ENCODE measurements at places on chromosomes 5 and 9.

- DNase-seq, result no peak
These were observed 143.4 kb upstream of the CDH6 start for GRCh38 chr5:31049936-31050704.

GRCh38 chr9:96498796-96499195, 48.8 kb downstream of the HABP4 start:
- DNase-seq, result no peak

DNA sequence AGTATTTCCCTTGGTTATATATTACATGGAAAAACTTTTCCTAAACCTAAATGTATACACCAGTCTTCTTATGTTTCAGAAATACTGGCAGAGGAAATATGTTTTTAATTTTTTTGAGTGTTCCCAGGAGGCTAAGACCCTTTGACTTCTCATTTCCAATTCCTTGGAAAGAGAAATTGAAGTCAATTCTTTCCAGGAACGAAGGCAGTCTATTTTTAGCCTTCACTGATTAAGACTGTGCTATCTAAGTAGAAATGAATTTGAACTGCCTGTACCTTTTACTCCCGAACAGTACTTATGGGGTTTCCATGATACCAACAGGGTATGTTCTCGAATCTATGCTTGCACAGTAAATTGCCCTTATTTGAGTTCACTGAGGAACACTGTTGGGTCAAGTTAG, 340.3 kb upstream of the CD180 start:
- DNase-seq, result no peak

- no peak for DNase-seq
These were observed 275.2 kb upstream of the CDH9 start for GRCh38 chr5:27313549-27313948.

GRCh38 chr5:53473633-53474032, 6.8 kb upstream of the FST start:
- no peak for DNase-seq

GRCh38 chr9:91004992-91005391, 203.4 kb downstream of the SYK start:
- no peak for DNase-seq

- DNase-seq, result no peak
These were observed 497.0 kb upstream of the TUSC1 start for GRCh38 chr9:26175264-26175663.

DNA sequence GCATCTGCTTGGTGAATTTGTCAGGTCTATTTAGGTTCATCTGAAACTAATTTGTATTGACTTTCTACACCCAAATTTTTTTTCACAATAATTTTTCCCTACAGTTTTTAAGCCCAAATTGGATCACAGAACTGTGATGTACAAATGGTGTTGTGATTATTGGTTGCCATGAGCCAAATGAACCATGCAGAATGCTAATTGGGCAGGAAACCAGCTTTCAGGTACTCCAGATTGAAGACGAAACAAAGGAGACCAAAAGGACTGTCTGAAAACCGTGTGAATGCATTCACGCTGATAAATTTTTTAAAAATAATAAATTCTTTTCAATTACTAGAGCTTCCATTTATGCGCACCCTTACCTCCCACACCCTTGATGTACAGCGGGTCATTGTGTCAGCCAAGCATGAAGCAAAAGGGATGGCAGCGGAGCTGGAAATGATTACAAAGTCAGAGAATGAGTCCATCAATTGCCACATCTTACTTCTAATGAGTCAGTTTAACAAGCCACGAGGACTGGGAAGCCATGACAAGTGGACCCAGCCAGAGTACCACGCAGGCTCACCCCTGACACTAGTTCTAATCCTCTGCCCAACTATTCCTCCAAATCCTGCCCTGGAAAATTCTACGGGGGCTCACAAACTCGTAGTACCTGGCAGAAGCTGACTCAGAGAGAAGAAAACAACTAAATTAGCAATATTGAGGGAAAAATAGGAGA, 66.5 kb downstream of the SEMA6A start:
- no peak for DNase-seq

- no peak for DNase-seq
These were observed 7.8 kb upstream of the TPM2 start for GRCh38 chr9:35697486-35697885.

GRCh38 chr9:113564498-113565237, 101.1 kb downstream of the RGS3 start:
- no peak for DNase-seq

DNA sequence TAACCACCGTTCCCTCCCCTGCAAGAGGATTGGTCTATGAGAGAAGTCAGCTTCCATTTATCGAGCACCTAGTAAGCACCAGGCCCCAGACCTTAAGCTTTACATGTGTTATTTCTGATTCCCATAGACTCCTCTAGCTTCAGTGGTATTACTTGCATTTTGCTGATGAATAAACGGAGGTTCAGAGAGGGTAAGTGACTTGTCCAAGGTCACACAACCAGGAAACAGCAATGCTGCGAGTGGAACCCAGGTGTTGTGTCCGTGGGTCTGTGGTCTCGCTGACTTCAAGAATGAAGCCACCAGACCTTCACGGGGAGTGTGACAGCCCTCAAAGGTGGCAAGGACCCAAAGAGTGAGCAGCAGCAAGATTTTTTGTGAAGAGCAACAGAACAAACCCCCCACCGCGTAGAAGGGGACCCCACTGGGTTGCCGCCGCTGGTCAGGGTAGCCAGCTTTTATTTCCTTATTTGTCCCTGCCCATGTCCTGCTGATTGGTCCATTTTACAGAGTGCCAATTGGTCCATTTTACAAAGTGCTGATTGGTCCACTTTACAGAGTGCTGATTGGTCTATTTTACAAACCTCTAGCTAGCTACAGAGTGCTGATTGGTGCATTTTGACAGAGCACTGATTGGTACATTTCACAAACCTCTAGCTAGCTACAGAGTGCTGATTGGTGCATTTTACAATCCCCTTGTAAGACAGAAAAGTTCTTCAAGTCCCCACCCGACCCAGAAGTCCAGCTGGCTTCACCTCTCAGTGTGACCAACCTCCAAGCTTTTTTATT, 29.1 kb upstream of the KCNIP1 start:
- DNase-seq, result no peak

GRCh38 chr5:82413302-82414040, 135.3 kb upstream of the RPS23 start:
- DNase-seq, result no peak

DNA sequence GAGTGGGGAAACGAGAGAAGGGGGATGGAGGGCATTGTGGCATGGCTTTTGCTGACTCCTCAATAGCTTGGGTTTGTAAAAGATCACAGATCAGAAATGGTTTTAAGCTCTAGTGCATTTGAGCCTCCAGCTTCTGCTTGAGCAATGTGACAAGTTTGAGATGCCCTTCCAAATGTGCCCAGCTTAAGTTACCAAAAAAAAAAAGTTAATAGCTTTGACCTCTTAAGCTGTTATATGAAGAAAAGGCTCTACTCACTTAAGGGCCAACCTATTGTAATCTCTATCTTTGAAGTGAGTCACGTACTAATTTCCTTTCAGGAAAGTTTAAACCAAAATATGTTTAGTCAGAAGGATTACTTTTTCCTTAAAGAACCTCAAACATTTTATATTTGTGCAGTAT, 428.8 kb upstream of the ACTBL2 start:
- DNase-seq, result no peak

DNA sequence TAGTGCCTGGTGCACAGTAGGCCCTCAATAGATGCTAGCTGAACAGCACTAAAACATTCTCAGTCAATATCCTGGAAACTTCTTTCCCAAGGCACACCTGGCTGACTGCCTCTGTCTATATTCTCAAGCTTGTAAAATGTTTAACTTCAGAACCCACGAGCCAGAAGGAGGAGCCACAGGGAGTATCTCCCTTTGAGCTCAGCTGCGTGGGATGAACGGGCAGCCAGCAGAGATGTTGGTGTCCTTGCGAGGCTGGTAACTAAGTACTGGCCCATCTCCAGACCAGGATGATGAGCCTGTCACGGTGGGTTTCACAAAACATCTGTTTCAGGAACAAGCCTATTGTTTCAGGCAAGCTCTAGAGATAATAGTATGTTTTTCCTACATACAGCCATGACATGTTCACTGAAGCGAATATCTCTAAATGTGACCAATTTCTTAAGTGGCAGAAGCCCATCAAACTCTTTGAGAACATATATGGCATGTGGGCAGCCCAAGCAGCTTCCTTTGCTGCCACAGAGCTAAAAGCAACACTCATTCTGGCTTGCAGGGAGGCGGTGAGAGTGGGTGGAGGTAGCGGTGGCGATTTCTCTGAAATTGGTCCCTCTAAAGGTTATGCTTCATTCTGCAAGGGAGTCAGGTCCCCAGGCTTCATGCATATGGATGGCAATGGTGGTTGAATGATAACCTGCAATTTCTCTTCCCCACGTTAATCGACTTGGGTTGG, 206.2 kb downstream of the TTLL11 start:
- no peak for DNase-seq

DNA sequence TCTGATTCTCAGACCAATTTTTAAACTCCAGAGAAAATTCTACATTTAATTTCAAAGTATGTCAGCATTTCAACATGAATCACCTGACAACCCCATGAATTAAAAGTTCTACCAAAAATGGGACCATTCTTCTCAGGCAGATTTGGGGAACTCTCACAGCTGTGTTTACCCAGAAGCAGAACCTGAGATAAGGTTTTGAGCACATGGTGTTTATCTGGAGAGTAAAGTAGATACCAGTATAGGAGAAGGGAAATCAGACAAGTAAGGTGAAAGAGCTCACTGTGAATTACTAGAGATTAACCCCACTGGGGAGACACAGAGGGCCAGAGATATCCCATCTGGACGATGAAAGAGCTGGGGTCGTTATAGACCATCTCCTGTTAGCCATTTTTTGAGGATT, 729.1 kb downstream of the DNAH5 start:
- DNase-seq, result no peak

DNA sequence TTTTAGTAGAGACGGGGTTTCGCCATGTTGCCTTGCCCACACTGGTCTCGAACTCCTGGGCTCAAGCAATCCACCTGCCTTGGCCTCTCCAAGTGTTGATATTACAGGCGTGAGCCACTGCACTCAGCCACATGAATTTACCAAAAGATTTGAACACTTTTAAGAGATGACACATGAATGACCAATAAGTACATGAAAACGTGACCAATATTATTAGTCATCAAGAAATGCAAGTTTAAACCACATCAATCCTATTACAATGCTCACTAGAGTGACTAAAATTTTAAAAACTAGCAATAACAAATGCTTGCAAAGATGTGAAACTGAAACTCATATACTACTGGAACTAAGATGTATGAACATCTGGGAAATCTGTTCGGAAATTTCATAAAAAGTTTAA, 54.3 kb downstream of the NR6A1 start:
- DNase-seq, result peak; percentile 18

GRCh38 chr5:107812570-107813141, 141.9 kb upstream of the EFNA5 start:
- DNase-seq, result no peak

DNA sequence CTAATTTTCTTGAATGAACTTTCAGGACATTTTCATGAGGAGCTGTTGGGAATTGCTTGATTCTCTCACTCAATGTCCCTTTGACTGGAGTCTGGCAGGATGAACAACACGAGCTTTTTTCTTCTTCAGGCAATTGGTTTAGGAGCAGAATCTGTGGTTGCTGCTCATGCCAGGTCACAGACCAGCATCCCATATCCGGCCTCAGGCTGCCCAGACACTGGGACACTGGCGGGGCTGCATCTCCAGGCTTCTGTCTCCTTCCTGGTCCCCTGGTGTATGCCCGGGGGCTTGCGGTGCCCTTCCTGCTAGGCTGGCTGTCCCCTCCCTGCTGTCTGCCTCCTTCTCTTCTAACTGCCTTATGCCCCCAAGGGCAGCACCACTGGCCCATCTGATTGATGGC, 311.5 kb upstream of the DAP start:
- DNase-seq, result no peak

DNA sequence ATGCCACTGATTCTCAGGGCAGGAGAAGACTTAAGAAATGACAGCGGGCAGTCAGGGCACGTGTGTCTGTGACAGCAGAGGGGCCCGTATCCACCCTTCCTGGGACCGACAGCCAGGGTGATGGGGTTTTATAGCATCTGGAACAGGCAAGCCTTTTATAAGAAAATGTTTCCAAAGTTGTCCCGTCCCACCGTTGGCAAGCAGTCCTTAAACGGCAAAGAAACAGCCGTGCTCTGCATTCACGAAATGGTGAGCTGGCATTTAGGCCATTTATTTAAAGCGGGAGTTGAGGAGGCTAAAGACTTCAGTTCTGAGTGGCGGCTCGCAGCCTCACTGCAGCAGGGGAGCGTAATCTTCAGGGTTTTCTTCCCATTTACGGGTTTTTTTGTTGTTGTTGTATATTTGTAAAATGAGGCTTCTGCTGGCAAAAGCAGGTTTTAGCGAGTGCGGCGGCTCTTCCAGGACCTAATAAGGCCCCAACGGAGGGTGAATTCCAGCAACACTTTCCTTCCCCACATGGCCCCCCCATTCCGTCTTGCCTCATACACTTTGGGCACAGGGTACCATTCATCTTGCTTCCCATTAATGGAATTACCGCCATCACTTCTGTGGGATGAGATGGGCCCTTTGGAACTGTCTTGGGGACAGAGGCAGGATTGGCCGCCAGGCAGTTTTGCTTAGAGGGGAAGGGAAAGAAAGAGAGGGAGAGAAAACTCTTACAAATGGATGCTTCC, 15.8 kb downstream of the NEK6 start:
- DNase-seq, result no peak

- DNase-seq, result peak; percentile 2
These were observed 77.4 kb downstream of the PHF2 start for GRCh38 chr9:93653760-93654159.

GRCh38 chr9:73869264-73869663, 627.9 kb upstream of the RORB start:
- peak; percentile 39 for DNase-seq

DNA sequence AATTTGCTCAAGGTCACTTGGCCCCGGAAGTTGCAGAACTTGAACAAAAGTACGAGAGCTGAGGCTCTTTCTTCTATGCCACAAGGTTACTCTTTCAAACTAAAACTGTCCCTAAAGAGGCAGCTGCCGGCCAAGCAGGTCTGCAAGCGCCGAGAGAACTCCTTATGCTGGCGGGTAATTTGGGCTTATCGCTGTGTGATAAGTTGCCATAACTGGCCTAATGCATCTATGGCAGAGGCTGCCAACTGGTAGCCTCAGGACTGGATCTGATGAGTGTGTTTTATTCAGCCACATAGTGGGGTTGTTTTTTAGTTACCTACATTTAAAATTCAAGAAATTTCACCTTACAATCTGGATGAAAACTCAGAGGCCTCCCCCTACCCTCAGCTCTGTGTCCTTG, 68.1 kb upstream of the SPOCK1 start:
- DNase-seq, result no peak

DNA sequence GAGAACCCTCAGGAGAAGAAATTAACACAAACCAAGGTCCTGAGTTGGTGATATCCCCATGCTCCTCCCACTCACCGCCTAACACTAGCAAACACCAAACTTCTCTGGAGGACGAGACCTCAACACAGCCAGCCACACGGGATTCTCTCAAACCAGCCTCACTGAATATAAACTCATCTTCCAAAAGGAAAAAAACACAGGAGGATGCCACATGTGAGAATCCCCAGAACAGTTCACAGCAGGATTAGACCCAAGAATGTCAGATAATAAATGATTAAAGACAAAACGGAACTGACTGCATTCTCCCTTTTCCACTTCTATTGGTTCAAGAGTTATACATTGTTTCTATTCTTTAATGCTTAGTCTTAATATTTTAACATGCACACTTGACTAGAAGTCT, 89.2 kb downstream of the LPAR1 start:
- DNase-seq, result no peak

GRCh38 chr9:136922540-136922939, 22.0 kb downstream of the FBXW5 start:
- DNase-seq, result no peak

GRCh38 chr9:82805027-82805426, 257.9 kb downstream of the RASEF start:
- DNase-seq, result no peak

- DNase-seq, result no peak
These were observed 42.3 kb upstream of the VDAC1 start for GRCh38 chr5:134046801-134047686.

Measured in activated naive CD4-positive, alpha-beta T cell treated with anti-CD3 and anti-CD28 coated beads for 36 hours (primary cell).